ENCODE measurements at places on chromosomes 3 and 15. TPM values are rescaled to one million over a fixed set of nuclear protein-coding genes. Genes with fewer than 3 reads are reported as not detected.

GRCh38 chr3:188943591-188943990, 228.2 kb upstream of the TPRG1 start:
- H3K27ac ChIP-seq: peak overlapping the region; percentile 96
- no peaks in the 10 kb centered on the region for H3K36me3 ChIP-seq
- no peak for DNase-seq
- H3K27me3 ChIP-seq: no peaks in the 10 kb centered on the region

DNA sequence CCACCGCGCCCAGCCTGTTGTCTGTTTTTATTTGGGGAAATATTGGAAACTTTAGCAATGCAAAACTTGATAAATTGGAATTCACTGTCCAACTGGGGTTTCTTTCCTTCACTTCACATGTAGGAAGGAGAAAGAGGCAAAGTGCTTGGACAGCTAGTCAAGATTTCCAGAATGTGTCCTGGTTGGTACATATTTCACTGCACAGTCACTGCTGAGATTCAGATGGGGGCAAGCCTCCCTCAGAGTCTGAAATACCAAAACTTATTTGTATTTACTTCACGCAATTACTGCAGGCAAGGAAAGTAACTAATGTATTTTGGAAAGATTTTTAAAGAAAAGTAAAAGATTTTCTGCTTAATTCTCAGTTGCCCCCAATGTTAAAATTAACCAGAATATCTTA, 21.0 kb downstream of the LRRC31 start:
- no peaks in the 10 kb centered on the region for H3K27me3 ChIP-seq
- H3K27ac ChIP-seq: no peak overlapping the region
- no peak for DNase-seq
- no peaks in the 10 kb centered on the region for H3K4me1 ChIP-seq
- no peaks in the 10 kb centered on the region for H3K36me3 ChIP-seq
- no peak overlapping the region for H3K4me3 ChIP-seq

- peak overlapping the region; percentile 90 for H3K27ac ChIP-seq
- DNase-seq: peak; percentile 93
- no peaks in the 10 kb centered on the region for H3K36me3 ChIP-seq
- peaks cover 4% of the 10 kb centered on the region for H3K4me1 ChIP-seq
Observed at GRCh38 chr15:99454941-99455788, 110.6 kb upstream of the MEF2A start.

- DNase-seq: no peak
- H3K36me3 ChIP-seq: no peaks in the 10 kb centered on the region
- no peaks in the 10 kb centered on the region for H3K4me1 ChIP-seq
Observed at GRCh38 chr15:49721091-49721490, 100.2 kb downstream of the DTWD1 start.

Gene TRH
- not detected for total RNA-seq

Data from uterus (tissue), 4 donors.